Activated CD4-positive, alpha-beta T cell treated with anti-CD3 and anti-CD28 coated beads, Interleukin-2, Interleukin-6, amounts not matched to agents 100 ng/mL and 50 ng/mL, durations not matched to agents 16 hours and 8 hours (primary cell): ENCODE measurements at places on chromosomes 16 and 17.

DNA sequence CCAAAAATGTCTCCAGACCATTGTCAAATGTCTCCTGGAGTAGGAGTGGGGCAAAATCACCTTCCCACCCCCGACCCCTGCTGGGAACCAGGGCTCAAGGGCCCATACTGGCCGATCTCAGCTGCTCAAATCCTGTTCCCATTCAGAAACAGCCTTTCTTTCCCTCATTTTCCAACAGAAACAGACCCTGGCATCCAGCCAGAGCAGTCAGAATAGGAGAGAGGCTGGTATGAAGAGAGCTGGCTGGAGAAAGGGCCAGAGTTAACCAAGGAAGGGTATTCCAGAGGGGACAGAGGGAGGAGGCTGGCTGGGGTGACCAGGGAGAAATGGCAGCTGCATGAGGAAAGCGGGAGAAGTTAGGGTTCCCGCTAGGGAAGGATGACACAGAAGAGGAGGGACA, 199.1 kb downstream of the XYLT1 start:
- no peak for DNase-seq

- peak; percentile 9 for DNase-seq
Measured at GRCh38 chr17:44502598-44503146, 534 bp downstream of the GPATCH8 start.

DNA sequence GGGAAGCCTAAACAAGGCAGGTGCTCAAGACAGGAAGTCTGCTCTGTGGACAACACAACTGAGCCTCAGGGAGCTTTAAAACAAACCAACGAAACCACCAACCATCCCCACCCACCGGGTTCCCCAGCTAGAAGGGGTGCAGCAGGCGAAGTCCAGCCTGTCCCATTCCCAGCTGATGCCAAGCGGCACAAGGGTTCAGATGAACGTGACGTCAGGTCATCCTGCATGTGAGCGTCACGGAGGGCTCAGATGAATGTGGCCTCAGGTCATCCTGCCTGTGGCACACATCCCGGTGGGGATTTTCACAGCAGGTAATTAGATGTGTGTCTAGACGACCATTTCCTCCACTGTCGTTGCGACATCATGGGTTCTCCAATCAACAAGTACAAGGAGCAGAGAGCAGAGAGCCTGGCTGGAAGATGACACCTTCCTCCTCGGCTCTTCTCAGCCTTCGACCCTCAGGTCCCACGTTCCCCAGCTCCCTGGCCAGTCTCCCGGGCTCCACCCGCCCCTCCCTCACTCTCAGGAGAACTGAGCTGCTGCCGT, 246.5 kb downstream of the FOXL1 start:
- no peak for DNase-seq

- DNase-seq, result peak; percentile 73
Measured at GRCh38 chr17:17792551-17793377, 44.0 kb downstream of the SREBF1 start.

DNA sequence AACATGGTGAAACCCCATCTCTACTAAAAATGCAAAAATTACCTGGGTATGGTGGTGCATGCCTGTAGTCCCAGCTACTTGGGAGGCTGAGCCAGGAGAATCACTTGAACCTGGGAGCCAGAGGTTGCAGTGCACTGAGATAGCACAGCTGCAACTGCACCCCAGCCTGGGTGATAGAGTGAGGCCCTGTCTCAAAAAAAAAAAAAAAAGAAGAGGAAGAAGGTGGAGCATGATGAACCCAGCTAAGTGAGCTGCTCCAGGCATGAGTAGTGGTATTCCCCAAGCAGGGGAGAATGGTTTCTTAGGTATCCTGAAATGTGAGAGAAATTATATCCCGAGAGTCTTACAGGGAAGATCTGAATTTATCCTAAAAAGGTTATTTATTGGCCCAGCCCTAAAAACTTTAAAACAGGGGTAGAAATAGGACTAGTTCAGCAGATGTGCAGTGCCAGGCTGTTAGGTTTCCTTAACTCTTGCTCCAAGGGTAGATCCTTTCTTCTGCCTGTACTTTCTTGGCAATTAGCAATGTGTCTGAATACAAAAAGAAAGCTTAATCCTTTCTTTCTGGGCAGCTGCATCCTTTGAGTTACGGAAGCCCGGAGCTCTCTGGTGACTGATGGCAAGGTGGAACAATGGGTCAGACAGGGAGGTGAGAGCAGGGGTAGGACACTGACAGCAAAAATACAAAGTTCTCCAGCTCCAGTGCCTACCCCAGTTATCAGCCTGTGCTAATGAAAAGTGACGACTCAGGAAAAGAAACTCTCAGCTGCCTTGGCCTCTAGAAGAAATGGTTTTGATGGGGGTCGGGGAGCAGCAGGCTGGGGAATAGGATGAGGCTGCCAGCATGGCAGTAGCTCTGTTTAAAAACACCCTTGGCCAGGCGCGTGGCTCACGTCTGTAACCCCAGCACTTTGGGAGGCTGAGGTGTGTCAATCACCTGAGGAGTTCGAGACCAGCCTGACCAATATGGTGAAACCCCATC, 36.5 kb upstream of the TOB1 start:
- no peak for DNase-seq

DNA sequence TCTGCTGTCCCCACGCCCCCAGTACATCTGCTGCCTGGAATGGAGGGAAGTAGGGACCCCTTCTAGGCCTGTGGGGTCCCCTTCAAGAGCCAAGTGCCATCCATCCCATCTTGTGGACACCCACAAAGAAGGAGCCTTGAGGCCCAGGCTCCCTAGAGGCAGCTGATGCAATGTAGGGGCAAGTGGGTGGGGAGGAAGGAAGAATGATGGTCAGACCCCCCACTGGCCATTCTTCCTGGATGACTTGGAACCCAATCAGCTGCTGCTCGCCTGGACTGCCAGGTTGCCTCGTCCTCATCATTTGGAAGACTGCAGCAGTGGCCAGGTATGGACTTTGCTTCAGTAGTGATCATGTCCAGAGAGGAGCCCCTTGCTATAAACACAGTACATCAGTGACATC, 48.9 kb downstream of the SMPD3 start:
- DNase-seq, result no peak
